ENCODE measurements at places on chromosomes 2 and 18. TPM values are rescaled to one million over a fixed set of nuclear protein-coding genes. Genes with fewer than 3 reads are reported as not detected.

DNA sequence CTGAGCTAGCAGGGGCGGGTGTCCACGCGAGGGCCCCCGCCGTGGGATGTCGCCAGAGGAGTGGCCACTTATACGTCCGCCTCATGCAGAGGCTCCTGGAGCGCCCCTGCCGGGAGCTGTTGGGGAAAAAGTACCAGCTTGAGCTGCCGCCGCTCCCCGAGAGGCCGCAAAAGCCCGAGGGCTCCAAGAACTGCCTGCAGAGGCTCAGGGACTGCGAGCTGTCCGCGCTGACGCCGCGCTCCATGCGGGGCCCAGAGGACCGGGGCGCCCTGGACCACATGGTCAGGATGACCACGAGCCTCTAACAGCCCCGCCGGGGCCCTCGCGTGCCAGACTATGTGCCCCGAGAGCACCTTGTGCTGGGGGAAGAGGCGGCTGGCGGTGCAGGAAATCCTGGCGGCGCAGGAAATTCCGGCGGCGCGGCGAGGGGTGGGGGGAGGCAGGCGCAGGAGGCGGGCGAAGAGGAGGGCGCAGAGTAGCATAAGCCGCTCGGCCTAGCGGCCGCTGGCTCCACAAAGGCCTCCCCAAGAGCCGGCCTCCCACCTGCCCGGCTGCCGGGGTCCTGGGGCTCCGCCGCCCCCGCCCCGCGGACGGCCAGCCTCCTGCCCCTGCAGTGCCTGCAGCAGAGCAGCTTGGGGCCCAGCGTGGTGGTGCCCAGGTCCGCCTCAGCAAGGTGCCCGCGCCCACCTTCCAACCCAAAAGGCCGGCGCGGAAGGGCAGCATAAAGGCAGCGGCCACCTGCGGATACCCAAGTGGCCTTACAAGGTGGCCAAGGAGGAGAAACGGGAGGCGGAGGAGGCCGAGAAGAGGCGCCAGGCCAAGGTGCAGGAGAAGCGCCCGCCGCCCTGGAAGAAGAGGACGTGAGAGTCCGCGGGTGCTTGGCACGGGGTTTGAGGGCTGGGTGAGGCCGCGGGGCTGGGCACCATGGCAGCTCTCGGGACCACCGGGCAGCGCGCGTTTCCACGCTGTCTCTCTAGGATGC, 42.1 kb upstream of the TRIM43B start:
- peak; percentile 54 for DNase-seq

DNA sequence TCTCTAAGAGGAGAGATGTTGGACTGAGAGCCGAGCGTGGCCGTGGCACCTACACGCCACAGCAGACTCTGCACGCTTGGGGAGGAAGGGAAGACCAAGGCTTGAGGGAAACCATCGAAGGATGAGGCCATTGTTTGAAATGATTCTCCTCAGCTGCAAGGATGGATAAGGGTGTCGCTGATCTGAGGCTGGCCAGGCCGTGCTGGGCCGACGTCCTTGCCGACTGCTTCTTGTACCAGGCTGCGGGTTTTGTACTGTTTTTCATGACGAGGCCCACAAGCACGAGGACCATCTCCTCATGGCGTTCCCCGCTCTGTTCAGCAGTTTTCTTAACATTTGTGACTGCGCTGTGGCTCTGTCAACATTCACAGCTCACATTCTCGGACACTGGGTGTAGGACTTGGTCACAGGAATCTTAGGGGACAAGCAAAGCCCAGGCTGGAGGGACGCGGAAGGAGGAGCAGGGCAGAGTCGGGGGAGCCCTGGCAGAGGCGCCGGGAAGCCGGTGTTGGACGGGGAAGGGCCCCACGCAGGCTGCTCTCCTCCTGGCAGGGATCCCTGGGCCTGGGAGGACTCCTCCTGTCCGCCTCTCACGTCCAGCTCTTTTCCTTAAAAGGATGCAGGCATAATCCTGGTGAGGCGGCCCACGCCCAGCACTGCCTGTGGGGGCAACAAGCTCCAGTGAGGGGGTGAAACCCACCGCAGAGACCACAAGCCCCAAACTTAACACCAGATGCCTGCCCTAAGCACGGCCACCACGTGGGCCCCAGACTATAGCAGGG, 259.0 kb upstream of the SALL3 start:
- DNase-seq: no peak

The FBXO48 gene
- 0.55 TPM for total RNA-seq

DNA sequence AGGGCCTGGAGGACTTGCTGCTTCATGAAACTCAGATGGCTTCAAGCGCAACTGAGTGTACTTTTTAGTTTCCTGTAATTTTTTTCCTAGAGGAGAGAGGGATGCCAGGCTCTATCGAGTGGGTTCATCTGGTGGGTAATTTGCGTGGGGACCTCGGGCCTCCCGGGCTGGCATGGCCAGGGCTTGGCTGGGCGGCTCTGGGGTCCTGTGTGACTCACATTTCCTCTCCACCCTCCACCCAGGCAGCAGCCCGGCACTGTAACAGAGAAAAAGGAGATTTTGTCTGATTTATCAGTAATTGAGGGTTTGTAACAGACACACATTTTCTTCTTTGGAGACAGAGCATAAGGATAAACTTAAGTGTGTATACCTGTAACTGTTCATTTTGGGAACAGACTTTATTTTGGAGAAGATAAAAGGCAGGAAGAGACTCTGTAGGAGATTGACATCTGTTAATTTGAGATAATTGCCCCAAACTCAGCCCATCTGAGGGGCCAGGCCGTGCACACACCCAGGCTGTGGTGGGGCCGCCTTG, 64.3 kb downstream of the NFATC1 start:
- no peak for DNase-seq

The TUBA3E gene
- not detected for total RNA-seq

GRCh38 chr2:128280158-128280871, 38.4 kb downstream of the HS6ST1 start:
- peak; percentile 14 for DNase-seq

The RSAD2 gene
- 0.29 TPM for total RNA-seq

- DNase-seq: no peak
Observed at GRCh38 chr2:99555404-99555803, 65.6 kb upstream of the REV1 start.

DNA sequence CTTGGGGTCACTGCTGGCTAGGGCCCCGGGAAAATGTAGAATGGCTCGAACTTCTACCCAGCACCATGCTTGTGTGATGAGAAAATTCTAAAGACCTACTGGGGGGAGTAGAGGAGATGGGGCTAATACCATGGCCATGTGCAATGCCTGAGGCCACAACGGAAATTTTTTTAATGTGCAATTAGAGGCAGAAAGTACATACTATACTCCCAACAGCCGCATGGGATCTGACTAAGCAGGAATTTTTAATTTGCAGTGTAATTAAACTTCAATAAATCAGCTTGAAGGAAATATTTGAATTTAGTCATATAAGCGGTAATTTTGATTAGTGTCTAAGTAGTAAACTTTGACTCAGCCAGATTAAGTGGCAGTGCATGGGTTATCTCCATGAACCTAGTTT, 53.2 kb upstream of the CNGA3 start:
- no peak for DNase-seq

DNA sequence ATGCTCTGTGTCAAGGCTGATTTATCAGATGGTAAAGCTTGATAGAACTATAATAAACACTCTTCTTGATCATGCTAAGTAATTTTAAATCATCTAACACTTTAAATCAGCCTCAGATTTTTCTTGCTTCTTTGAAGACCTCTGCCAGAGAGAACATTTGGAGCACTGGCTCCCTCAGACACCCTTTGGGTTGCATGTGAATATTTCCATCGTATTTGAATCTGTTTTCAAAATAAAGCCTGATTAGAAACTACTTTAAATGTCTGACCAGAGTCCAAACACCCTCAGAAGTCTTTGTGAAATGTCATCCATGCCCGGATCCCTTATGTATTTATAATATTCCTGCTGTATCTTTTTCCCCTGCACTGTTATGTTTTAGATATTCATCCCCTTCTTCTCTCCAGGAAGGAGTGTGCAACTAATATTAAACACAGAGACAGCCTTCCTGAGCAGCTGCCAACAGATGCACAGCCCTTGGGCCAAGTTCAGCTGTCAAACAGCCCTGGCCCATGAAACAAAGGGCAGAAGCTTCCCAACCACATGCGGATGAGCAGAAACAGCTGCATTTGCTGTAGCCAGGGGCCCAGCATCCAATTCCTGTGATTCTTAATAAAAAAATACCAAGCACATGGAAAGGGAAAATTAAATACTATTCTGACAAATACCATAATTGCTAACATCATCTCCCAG, 46.5 kb downstream of the DPP10 start:
- no peak for DNase-seq

GRCh38 chr2:165666605-165667004, 127.4 kb downstream of the GALNT3 start:
- DNase-seq: no peak

The STARD6 gene
- total RNA-seq: not detected

- DNase-seq: no peak
Observed at GRCh38 chr2:58497168-58497567, 256.0 kb upstream of the FANCL start.

DNA sequence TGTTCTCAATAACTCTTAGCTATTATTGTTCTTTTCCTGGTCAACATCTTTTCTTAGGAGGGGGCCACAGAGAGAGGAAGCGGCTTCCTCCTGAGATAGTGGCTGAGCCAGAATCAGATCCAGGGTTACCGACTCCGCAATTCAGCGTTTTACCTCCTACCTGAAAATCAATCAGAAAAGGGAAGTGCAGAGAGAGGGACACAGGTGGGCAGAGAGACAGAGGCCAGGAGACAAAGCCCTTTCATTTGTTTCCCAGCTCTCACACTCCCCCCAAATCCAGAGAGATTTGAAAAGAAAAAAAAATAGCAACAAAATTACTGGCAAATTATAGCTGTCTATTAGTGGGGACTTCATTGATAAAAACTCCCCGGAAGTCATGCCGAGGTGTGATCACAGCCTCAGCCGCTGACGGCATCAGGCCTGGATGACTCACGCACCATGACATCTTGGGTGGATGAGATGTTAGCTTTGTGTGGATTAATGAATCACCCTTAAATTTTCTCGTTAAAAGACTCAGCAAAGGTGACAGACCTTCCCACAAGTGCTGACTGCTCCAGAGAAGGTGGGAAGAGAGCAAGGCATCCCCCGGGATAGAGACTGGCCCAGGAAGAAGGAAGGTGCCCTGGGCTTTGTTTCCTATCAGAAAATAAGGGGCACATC, 120.7 kb downstream of the LOXHD1 start:
- DNase-seq: no peak

GRCh38 chr2:120761164-120761861, 25.6 kb downstream of the GLI2 start:
- DNase-seq: peak; percentile 12

DNA sequence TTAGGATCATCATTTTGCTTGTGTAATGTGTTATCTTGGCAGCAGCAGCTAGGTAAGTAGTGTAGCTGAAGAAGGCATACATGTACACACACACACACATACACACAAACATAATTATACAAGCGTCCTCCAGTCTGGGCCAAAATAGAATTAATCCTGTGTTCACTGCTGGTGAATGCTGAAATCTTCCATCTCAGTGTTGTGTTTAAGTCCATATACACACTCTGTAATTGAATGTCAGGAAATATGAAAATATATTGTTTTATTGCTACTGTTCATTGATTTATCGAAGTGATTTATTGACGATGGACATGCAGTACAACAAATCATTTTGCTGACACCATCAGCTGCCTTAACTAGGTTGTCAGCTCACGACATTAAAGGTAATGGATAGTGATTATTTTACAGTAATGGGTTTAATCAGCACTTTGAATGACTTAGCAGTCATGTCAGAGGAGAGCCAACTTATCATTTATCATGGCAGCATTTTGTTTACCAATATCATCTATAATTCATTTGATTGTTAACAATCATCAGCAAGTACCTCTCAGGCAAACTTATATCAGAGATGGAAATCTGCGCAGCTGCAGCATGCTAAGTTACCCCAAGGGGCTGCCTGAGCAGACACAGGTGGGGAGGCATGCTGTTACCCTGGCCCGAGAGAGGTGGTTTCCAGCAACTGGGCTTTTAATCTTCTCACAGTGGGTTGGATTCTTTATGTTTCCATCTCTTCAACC, 83.7 kb upstream of the FSHR start:
- no peak for DNase-seq

GRCh38 chr18:73621091-73621490, 526.5 kb downstream of the FBXO15 start:
- no peak for DNase-seq

The ZNF385B gene
- 0.41 TPM for total RNA-seq

GRCh38 chr18:48749768-48750167, 201.0 kb downstream of the SMAD7 start:
- DNase-seq: peak; percentile 61

The EFHD1 gene
- 25.9 TPM for total RNA-seq

The GCKR gene
- total RNA-seq: not detected

GRCh38 chr18:49016648-49017539, 66.1 kb upstream of the SMAD7 start:
- peak; percentile 55 for DNase-seq

- DNase-seq: no peak
Observed at GRCh38 chr2:162967811-162968210, 129.2 kb upstream of the KCNH7 start.

- DNase-seq: no peak
Observed at GRCh38 chr2:223779877-223780276, 57.5 kb downstream of the AP1S3 start.

- DNase-seq: no peak
Observed at GRCh38 chr2:191178806-191179514, 28.2 kb upstream of the STAT4 start.

GRCh38 chr18:51519571-51519970, 322.1 kb upstream of the MEX3C start:
- no peak for DNase-seq

The HOXD11 gene
- total RNA-seq: 34.6 TPM

DNA sequence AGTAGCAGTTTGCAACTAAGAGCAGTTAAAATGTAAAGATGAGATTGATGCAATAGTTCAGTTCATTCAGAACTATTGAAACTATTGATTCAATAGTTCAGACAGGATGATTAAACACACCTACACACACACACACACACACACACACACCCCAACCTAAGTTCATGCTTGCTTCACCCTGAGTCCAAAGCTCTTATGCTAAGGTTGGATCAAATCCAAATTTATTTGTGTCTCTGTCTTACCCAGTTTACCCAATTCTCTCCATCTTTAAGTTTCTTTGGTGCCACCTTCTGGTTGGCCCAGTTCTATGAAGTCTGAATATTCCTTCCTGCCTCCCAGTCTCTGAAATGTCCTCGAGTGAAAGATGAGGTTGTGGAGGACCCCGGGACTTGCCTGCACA, 5.1 kb downstream of the SERPINB8 start:
- no peak for DNase-seq

GRCh38 chr2:84443477-84443876, 15.6 kb downstream of the SUCLG1 start:
- no peak for DNase-seq

DNA sequence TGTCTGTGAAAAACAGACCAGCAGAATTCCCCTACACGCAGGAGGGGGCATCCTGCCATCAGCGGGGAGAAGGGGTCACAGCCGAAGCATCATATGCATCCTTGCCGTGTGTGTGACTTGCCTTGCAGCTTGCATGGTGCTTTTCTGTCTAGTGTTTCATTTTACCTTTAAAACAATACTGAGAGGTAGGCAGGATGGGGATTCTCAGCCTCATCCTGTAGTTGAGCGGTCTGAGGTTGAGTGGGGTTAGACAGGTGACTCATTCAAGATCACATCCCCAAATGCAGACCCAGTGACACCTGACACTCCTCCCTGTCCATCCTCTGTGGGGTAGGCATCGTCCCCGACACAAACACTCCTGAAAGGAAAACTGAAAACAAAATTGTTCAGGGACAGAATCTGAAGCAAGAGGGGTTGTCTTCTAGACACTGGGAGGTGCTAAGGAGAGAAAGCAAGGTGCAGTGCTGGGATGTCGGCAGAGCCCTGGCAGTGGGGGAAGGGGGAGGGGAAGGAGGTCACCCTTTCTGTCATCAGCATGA, 7.9 kb downstream of the ARL4C start:
- DNase-seq: no peak

- DNase-seq: no peak
Observed at GRCh38 chr2:66789741-66790140, 354.8 kb downstream of the MEIS1 start.
